ENCODE measurements at places on chromosomes 6 and 20.

GRCh38 chr6:28207510-28208110, 17.5 kb upstream of the ZSCAN9 start:
- no peak for DNase-seq

DNA sequence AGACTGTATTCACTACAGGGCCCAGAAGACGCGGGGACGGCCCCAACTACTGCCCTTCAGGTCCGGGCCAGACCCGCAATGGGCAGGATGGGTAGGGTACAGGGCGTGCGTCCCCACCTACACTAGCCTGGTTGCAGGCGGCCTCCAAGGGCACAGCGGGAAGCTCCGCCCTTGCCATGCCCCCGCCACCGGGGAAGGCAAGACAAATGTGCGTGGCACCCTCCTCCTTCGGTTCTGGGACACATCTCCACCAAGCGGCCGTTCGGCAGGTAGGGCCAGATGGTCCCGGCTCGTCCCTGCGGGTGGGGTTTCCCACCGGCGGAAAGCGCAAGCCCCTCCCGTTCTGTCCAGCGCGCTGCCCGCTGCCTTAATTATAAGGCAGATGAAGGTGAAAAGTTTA, 5.6 kb downstream of the NXT1 start:
- no peak for DNase-seq

DNA sequence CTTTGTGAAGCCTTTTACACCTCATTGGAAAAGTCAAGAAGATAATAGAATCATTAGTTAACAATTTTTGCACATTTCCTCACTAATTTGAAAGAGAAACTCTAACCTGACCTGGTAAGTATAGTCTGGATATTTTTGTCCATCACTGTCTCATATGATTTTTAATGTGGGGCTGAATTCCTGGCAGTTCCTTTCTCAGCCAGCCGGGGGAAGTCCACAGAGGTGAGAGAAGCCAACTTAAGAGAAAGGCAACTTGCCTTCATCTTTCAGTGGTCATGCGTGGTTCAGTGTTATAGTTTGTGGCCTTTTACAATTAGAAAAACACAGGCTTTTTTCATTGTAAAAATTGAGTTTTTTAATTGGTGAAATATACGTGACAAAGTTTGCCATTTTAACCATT, 80.6 kb downstream of the CDYL start:
- DNase-seq: no peak

GRCh38 chr6:148288541-148288940, 54.1 kb upstream of the SASH1 start:
- no peak for DNase-seq

DNA sequence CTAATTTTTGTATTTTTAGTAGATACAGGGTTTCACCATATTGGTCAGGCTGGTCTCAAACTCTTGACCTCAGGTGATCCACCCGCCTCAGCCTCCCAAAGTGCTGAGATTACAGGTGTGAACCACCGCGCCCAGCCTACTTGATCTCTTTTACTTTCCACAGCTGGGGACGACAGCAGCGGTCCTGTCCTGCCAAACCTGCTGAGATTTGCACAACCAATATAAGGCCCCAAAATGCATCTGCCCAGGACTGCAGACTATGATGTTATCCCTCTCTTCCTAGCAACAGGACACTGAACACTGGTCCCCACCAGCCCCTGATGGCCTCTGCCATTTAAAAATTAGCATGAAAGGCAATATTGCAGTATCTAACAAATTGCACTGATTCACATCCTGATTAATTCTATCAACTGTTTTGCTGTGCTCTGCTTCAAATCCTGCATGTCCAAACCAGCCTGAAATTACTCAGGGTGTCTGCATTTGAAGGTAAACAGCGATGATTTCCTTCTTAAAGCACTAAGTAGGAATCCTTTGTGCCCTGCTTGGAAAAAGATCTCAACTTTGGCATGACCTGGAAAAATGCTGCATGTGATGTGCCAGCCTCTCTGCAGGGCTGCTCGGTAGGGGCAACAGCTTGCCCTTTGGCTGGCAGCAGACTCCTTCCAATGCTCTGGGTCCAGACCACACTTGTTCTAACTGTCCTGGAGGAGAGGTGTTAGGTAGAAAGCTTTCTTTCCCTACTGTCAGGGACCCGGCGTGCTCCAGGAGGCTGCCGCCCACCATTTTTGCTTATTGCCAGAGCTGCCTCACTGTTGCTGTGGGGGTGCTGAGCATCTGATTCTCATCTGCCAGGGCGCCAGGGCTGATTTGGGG, 27.4 kb upstream of the PXDC1 start:
- DNase-seq: no peak

- DNase-seq: no peak
These were observed 29.5 kb downstream of the CDYL start for GRCh38 chr6:4805553-4806336.

Measured in T-helper 2 cell (primary cell).